ENCODE measurements at places on chromosomes 16 and 17.

- DNase-seq, result no peak
Observed at GRCh38 chr16:73050201-73051099, 2.5 kb upstream of the ZFHX3 start.

DNA sequence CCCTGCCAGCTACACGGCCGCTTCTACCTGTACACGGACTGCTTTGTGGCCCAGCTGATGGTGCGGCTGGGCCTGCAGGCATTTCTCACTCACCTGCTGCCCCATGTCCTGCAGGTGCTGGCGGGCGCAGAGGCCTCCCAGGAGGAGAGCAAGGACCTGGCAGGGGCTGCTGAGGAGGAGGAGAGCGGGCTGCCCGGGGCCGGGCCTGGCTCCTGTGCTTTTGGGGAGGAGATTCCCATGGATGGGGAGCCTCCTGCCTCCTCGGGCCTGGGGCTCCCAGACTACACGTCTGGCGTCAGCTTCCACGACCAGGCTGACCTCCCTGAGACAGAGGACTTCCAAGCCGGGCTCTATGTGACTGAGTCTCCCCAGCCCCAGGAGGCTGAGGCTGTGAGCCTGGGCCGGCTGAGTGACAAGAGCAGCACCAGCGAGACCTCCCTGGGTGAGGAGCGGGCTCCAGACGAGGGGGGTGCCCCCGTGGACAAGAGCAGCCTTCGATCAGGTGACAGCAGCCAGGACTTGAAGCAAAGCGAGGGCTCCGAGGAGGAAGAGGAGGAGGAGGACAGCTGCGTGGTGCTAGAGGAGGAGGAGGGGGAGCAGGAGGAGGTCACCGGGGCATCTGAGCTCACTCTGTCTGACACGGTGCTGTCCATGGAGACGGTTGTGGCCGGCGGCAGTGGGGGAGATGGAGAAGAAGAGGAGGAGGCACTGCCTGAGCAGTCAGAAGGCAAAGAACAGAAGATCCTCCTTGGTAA lies 3.5 kb downstream of the WDR81 start:
- no peak for DNase-seq

DNA sequence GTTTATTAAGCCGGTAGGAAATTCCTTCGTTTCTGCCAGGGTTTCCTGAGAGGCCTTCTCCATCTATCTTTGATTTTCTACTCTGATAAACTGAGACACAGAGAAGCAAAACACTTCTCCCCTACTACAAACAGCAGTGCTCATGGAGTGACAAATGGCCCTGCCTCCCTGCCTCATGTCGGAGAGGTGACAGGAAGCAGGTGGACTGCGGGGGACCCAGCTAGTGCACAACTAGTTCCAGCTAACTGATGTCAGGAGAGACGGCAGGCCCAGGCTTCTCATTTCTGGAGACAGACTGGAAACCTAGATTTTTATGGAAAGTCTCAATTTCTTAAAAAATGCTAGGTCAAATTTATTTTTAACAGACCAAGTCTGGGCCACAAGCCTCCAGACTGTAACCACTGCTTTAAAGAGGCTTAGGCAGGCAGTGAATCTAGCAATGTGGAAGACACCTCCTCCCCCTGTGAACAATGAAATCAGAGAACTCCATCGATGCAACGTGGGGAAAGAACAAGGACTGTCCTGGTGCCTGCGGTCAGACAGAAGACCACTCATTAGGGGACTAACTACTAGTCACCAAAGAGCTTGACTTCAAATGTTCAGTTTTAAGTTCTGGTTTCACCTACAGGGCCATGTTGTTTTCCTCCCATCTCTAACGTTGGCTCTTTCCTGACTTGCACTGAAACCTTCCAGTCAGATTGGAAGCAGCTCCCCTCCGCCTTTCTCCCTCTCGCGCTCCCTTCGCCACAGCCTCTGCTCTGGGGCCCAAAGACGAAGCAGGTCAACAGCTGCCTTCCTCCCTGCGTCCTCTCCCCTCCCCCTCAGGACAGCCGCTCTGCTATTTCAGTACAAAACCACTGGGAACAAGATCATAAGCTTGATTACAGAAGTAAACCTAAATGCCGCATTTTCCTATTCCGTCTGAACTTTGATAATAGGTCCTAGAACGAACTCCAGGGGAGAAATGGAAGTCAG lies 17.6 kb downstream of the GTF3C1 start:
- DNase-seq, result no peak

DNA sequence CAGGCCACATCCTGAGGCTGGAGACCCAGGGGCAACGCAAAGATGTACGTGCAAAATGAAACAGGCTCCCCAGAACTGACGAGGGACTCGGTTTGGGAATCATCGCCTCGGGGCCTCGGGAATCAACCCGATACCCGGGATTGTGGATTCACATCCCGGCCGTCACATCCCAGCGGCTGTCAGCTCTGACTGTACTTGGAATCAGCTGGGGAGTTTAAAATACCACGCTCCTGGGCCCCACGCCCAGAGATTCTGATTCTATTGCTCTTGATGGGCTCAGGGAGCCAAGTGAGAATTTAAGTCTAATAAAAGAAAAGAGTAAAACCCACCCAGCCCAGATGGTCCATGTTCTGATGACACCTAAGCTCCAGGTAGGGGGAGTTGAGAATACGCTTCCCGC lies 42.2 kb downstream of the MRM3 start:
- no peak for DNase-seq

- DNase-seq, result no peak
Observed at GRCh38 chr16:907842-908241, 62.9 kb downstream of the LMF1 start.

DNA sequence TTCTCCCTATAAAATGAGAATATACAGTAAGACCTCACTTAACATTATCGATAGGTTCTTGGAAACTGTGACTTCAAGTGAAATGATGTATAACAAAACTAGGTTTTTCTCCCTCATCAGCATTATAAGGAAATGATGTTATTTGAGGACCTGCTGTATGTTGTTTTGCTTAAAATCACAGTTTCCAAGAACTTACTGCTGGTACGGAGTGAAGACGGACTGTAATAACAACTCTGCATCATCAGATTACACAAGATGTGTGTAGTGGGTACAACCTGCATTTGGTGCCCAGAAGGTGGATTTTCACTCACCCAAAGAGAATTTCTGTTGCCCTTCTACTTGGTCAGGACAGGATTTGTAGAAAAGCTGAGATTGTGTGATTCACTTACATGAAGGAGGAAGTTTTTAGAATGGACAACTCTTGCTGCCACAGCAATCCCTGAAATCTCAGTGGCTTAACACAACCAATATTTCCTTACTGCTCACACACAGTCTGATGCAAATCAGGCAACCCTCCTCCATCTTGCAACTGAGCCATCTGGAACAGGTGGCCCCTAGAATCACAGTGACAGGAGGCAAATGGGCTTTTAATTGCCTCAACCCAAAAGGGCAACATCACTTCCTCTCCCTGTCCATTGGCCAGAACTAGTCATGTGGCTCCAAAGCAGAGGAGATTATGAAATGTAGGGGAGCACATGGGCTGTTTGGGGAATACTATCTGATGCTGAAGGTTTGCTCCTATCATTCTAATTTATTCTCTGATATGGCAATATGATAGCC lies 67.6 kb upstream of the CACNG5 start:
- no peak for DNase-seq

DNA sequence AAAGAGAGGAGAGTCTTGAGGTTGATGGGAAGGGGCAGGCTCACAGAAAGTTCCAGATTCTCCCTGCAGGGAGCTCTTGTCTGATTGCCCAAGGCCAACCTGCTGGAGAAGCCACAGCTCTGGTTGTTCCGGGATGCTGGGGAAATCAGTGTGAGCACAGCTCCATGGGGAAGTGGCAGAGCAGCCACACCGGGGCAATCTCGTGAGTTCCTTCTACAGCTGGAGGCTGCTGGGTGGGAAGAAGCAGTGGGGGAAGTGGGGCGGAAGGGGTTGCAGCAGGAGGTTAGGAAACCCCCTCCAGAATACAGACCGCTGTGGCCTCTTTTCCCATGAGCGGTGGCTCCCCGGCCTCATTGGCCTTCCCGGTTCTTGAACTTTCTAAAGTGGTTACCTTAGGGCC lies 34.0 kb downstream of the KIAA0513 start:
- DNase-seq, result no peak

DNA sequence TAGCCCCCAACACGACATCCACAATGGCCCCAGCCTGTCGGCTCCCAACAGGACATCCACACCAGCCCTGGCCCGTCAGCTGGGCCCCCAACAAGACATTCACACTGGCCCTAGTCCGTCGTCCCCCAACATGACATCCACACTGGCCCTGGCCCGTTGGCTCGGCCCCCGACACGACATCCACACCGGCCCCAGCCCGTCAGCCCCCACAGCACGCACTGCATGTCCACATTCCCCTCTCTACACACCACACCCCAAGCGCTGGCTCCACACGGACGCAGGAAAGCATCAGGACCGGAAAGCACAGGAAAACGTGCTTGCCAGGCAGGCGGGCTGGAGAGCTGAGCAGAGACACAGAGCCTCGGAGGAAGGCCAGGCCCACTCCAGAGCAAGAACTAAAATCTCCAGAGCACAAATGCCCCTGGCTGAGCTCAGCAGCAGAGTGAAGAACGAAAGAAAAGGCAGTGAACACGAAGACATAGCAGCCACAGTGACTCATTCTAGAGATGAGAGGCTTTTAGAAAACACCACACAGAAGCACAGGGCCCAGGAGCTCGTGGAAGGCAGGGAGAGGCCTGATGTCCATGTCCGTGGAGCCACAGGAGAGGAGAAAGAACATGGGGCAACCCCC lies 50.6 kb downstream of the LMF1 start:
- DNase-seq, result no peak

DNA sequence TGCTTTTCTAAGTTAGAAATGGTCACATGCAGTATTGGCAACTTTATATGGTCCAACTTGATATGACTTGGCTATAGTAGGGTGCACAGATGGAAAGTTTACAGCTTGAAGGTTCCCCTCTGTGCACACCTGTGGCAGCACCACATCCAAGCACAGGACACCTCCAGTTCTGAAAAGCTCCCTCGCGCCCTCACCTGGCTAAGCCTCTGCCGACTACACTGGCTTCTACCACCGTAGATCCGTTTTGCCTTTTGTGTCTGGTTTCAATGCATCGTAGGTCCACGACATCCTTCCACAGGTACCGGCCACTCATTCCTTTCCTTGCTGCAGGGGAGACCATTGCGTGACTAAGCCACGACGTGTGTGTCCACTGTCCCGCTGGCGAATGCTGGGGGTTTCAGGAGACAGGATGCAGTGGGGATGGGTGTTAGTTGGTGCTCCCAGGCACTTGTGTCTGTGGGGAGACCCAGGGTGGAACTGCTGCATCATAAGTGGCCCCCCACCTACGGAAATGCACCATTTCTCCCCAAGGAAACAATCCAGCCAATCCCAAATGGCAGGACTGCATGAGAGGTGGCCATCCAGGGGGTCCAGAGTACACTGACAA lies 4.9 kb upstream of the RASD1 start:
- DNase-seq, result no peak

- DNase-seq, result no peak
Observed at GRCh38 chr17:60995680-60996079, 318.0 kb downstream of the BCAS3 start.

DNA sequence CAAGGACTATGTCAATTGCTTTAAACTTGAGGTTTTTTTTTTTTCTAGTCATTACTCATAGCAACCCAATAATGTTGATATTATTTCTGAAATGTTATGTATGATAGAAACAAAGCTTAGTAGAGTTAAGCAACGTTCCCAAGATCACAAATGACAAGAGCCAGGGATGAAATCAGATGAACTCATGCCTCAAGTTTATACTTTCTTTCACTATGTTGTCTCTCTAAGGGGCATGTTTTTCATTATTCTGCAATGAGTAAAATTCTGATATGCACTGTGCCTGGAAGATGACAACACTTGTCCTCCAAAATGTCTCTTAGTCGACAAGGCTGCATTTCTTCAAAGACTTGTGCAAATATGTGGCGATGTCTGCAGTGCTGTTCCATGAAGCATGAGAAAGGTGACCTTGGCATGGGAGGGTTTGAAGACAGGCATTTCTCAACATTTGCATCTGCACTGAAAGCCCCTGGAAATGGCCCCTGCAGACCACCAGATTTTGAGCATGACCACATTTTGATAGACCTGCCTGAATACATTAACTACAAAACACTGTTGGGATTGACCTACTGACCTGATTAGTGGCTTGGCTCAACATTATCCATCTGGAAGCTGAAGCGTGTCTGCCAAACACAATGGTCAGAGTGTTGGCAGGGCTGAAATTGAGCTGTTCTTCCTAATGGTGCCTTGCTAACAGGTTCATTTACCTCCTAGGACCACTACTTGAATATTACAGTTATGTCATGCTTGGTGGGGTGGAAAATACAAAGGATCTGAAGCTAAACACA lies 1027.5 kb downstream of the CDH11 start:
- no peak for DNase-seq

DNA sequence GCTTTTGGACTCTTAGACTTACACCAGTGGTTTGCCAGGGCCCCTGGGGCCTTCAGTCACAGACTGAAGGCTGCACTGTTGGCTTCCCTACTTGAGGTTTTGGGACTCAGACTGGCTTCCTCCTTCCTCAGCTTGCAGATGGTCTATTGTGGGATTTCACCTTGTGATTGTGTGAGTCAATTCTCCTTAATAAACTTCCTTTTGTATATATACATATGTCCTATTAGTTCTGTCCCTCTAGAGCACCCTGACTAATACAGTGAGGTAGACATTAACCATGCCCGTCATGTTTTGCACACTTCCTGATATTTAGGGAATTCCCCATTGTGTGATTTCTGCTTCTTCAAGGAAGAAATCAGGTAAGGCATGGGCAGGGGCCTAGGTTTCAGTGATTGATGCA lies 147.8 kb upstream of the CA10 start:
- no peak for DNase-seq

GRCh38 chr17:43366891-43367736 lies 31.7 kb upstream of the ARL4D start:
- no peak for DNase-seq

DNA sequence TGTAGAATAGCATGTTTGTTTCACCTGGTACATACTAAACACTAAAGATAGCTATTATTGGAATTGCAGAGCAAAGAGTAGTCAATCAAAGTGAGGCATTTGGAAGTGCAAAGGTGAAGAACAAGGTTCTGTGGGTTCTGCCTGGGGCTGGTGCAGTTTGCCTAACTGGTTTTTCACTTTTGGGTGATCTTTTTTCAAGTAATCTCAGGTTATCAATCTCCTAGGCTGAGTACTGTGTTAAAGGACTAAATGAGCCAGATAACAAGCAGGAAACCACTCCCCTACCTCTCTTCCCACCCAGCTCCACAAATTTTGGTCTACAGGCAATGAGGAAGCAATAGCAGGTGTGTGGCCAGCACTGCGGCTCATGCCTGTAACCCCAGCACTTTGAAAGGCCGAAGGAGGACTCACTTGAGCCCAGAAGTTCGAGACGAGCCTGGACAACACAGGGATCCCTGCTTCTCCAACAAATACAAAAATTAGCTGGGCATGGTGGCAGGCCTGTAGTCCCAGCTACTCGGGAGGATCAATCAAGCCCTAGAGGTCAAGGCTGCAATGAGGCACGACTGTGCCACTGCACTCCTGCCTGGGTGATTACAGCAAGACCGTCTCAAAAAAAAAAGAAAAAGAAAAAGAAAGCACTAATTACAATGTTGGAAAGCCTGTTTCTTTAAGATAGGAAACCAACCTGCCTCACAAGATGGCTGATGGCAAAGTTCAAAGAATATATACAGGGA lies 2.0 kb upstream of the NTAN1 start:
- DNase-seq, result no peak
